ENCODE measurements at places on chromosomes 6 and 20. TPM values are rescaled to one million over a fixed set of nuclear protein-coding genes. Genes with fewer than 3 reads are reported as not detected.

VARS2 gene
- 70.6 TPM for total RNA-seq

WFDC10B gene
- total RNA-seq: not detected

OOEP gene
- total RNA-seq: not detected

MAS1 gene
- total RNA-seq: not detected

ZNF391 gene
- 10.8 TPM for total RNA-seq

SRMS gene
- not detected for total RNA-seq

TRAPPC3L gene
- 1.7 TPM for total RNA-seq

TUBB gene
- 1,094 TPM for total RNA-seq

NR2E1 gene
- not detected for total RNA-seq

SLC44A4 gene
- total RNA-seq: 0.66 TPM

PDYN gene
- not detected for total RNA-seq

PRRT1 gene
- total RNA-seq: 4.5 TPM

GCM1 gene
- total RNA-seq: not detected

FAM209B gene
- total RNA-seq: 0.36 TPM

ETV7 gene
- total RNA-seq: 0.45 TPM

SIRPD gene
- not detected for total RNA-seq

NRSN2 gene
- total RNA-seq: 46.2 TPM

LAMA2 gene
- total RNA-seq: 56.8 TPM

ESR1 gene
- total RNA-seq: not detected

GUCA1A gene
- 0.91 TPM for total RNA-seq

BTN1A1 gene
- total RNA-seq: 0.11 TPM

THBD gene
- total RNA-seq: 0.82 TPM

B3GAT2 gene
- not detected for total RNA-seq

RFX6 gene
- 3.8 TPM for total RNA-seq

TRIM26 gene
- 56.9 TPM for total RNA-seq

SLC22A2 gene
- not detected for total RNA-seq

PSMB8 gene
- 14.2 TPM for total RNA-seq

LY6G6F gene
- not detected for total RNA-seq

PDE7B gene
- total RNA-seq: 16.5 TPM
